ENCODE measurements at places on chromosomes 2 and 18. TPM values are rescaled to one million over a fixed set of nuclear protein-coding genes. Genes with fewer than 3 reads are reported as not detected.

Gene MRPS5
- 50.9 TPM for total RNA-seq

DNA sequence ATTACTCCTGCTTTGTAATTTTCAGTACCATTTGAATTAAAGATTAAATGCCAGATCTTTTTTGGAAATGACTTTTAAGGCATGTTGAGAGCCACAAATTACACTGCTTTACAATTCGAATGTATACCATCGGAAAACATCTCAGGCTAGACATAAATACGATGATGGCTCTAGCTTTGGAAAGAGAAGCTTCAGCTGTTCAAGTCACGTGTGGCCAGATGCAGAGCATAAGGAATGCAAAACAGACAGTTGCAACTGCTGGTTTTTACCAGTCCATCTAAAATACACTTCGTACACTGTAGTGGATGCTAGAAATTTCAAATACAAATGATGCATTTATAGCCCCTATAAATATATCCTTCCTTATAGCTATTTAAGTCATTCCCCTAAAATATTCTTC lies 8.0 kb downstream of the ZNF516 start:
- DNase-seq = peak; percentile 92
- no peak overlapping the region for H3K4me3 ChIP-seq
- peak overlapping the region; percentile 84 for H3K27ac ChIP-seq
- H3K36me3 ChIP-seq = peaks cover 3% of the 10 kb centered on the region

- H3K27ac ChIP-seq = peak overlapping the region; percentile 84
- peaks cover 62% of the 10 kb centered on the region for H3K4me1 ChIP-seq
- no peak overlapping the region for H3K4me3 ChIP-seq
- H3K27me3 ChIP-seq = no peaks in the 10 kb centered on the region
Measured at GRCh38 chr2:85998071-85998991, 107.4 kb downstream of the POLR1A start.

Gene INHBB
- total RNA-seq = 0.44 TPM

Gene NCKAP5
- total RNA-seq = 4.7 TPM

DNA sequence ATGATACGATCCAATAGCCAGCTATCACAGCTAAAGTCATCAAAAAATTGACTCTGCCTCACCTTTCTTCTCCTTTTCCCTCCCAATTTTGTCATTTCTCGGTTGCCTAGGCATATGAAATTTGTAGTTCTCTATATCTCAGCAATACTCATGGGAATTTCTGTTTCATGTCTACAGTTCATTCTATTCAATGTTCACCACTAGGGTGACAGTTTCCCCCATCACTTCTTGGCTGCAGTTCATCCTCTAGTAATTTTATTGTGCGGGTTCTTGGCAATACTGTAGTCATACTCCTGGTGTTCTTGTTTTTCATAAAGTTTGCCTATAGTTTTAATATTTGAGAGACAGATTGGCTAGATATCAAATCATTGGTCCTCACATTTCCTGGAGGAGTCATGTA lies 872.2 kb upstream of the ID2 start:
- H3K4me1 ChIP-seq = peaks cover 5% of the 10 kb centered on the region
- peaks cover 2% of the 10 kb centered on the region for H3K27me3 ChIP-seq
- DNase-seq = no peak
- H3K27ac ChIP-seq = no peak overlapping the region
- no peak overlapping the region for H3K4me3 ChIP-seq

DNA sequence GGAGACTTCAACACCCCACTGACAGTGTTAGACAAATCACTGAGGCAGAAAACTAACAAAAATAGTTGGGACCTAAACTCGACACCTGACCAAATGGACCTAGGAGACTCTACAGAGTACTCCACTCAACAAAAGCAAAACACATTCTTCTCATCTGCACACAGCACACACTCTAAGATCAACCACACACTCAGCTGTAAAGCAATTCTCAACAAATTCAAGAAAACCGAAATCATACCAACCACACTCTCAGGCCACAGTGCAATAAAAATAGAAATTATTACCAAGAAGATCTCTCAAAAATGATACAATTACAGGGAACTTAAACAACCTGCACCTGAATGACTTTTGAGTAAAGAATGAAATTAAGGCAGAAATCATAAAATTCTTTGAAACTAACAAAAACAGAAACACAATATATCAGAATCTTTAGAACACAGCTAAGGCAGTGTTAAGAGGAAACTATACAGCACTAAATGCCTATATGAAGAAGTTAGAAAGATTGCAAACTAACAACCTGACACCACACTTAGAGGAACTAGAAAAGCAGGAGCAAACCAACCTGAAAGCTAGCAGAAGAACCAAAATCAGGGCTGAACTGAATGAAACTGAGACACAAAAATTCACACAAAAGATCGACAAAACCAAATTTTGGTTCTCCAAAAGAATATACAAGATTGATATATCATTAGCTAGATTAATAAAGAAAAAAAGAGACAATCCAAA lies 46.3 kb downstream of the RTTN start:
- no peaks in the 10 kb centered on the region for H3K4me1 ChIP-seq
- H3K27ac ChIP-seq = no peak overlapping the region
- H3K4me3 ChIP-seq = no peak overlapping the region
- H3K36me3 ChIP-seq = peaks cover 7% of the 10 kb centered on the region
- DNase-seq = no peak
- no peaks in the 10 kb centered on the region for H3K27me3 ChIP-seq

Measured in muscle of leg (tissue), 16 donors.